ENCODE measurements at places on chromosomes 2 and 18. TPM values are rescaled to one million over a fixed set of nuclear protein-coding genes. Genes with fewer than 3 reads are reported as not detected.

DNA sequence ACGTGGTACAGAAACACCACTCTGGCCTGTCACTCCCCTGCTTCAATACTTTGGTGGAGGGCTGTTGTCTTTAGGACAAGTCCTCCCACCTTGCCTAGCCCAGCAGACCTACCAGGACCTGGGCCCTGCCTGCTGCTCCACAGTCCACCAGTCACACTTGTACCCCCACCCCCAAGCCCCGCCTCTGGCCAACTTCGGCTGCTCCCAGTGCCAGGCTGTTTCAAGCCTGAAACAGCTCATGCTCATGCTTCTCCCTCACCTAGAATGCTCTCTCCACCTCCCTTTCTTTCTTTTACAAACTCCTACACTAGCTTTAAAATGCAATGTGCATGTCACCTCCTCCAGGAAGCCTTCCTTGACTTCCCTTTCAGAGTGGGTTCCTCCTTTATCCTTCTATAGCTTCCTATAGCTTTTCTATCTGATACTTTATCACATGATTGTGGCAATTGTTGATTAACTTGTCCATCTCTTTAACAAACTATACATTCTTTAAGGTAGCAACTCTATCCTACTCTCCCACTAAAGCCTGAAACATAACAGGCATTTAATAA is 4.8 kb upstream of the OXER1 start:
- no peak overlapping the region for H3K4me3 ChIP-seq
- H3K4me1 ChIP-seq: no peaks in the 10 kb centered on the region
- H3K27ac ChIP-seq: no peak overlapping the region
- H3K27me3 ChIP-seq: no peaks in the 10 kb centered on the region
- H3K36me3 ChIP-seq: no peaks in the 10 kb centered on the region

GRCh38 chr18:37783771-37784170 is 218.2 kb upstream of the CELF4 start:
- no peak for DNase-seq
- no peaks in the 10 kb centered on the region for H3K27me3 ChIP-seq
- H3K27ac ChIP-seq: no peak overlapping the region
- no peaks in the 10 kb centered on the region for H3K36me3 ChIP-seq

DNA sequence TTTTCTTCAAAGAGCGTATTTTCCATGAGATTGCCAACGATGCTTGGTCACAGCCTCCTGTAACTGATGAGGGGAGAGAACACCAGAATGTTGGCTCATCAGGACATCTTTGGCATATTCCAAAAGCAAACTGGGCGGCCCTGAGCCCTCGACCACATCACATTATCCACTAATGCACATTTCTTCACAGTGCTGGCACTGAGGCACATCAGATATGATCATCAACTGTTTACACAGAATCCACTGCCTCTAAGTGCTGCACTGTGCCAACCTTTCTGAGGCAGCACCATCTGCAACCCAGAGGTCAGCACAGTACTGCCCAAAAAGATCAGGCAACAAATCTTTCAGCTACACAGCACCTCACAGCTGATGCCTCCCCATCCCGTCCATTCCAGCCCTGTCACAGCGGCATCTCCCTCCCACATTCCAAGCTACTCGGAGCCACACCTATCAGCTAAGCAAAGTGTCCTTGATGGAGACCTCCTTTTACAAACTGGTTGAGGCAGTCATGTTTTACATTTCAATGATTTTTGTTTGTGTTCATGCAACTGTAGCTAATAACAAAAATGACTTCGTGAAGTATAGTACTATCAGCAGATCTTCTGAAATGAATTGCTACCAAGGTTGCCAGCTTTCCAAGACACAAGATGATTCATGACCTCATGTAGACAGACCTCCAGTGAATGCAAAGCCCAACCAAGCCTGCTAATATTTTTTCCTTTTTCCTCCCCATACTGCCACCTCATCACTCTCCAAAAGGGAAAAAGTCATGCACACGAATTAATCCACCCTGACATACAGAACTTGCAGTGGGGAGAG is 32.3 kb downstream of the MYO5B start:
- no peaks in the 10 kb centered on the region for H3K36me3 ChIP-seq
- no peak overlapping the region for H3K4me3 ChIP-seq

DNA sequence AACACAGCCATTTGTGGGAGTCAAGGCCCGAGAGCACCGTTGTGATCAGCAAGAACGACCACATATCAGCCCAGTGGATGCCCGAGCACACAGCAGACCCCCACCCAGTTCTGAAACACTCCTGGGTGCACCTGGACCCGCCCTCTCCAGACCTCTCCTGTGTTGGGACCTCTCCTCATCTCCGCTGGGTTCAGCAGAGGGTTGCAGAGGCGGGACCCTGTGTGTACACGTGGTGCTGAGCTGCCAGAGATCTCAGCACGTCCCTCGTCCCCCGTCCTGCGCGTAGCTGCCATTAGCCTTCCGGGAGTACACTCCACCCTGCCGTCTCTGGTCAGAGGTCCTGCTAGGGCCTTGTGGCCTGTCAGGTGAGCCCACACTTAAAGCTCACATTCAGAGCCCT is 51.7 kb downstream of the ADI1 start:
- no peak overlapping the region for H3K4me3 ChIP-seq
- H3K36me3 ChIP-seq: peaks cover 61% of the 10 kb centered on the region
- H3K4me1 ChIP-seq: peaks cover 26% of the 10 kb centered on the region
- H3K27ac ChIP-seq: no peak overlapping the region
- DNase-seq: no peak
- H3K27me3 ChIP-seq: no peaks in the 10 kb centered on the region

- DNase-seq: no peak
- no peaks in the 10 kb centered on the region for H3K27me3 ChIP-seq
- no peak overlapping the region for H3K27ac ChIP-seq
- no peaks in the 10 kb centered on the region for H3K36me3 ChIP-seq
- H3K4me1 ChIP-seq: no peaks in the 10 kb centered on the region
Observed at GRCh38 chr18:31710826-31711225, 26.4 kb upstream of the B4GALT6 start.

- no peaks in the 10 kb centered on the region for H3K36me3 ChIP-seq
- H3K27ac ChIP-seq: no peak overlapping the region
- no peak for DNase-seq
- no peak overlapping the region for H3K4me3 ChIP-seq
- H3K4me1 ChIP-seq: peaks cover 32% of the 10 kb centered on the region
- H3K27me3 ChIP-seq: no peaks in the 10 kb centered on the region
Observed at GRCh38 chr2:73979021-73979420, 5.7 kb upstream of the TET3 start.

Gene SLC4A3
- 484 TPM for total RNA-seq

DNA sequence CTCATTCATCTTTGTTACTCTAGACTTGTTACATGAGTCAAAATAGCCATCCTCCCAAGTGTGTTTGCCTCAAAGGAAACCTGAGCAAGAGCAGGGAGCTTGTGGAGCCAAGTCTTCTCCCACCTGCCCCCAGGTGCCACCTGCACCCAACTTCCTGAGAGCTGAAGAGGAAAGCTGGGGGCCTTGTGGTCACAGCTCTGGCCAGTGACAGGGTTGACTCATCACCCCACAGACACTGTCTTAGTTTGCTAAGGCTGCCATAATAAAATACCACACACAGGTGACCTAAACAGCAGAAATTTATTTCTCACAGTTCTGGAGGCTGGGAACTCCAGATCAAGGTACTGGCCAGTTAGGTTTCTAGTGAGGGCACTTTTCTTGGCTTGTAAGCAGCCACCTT is 99.6 kb downstream of the TPGS2 start:
- peaks cover 15% of the 10 kb centered on the region for H3K36me3 ChIP-seq
- DNase-seq: no peak
- H3K27me3 ChIP-seq: no peaks in the 10 kb centered on the region
- no peak overlapping the region for H3K4me3 ChIP-seq
- H3K27ac ChIP-seq: no peak overlapping the region

DNA sequence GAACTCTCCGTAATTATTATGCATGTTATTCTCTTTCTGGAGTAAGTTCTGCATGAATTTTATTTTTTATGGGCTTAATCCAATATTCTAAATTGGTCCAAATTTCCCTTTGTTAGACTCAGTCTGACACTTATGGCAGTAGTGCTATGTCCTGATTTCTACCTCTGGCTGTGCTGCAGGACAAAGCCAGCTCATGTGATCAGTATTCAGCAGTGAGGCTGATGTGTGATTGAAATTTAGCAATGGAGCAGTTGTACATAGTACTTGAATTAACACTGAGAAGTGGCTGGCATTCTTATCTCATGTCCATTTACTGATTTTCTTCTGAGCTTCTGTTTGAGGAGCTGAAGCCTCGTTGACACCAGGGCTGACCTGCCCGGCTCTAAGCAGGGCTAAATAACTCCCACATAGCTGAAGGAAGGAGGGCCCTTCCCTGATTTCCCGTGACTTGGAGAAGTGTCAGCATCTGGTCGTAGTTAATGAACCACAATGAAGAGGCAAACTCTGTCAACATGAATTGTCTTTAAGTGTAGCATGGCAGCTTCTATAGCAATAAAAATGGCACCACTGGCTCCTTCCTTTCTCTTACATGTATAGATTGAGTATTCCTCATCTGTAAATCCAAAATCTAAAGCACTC is 159.0 kb upstream of the RASGRP3 start:
- H3K4me3 ChIP-seq: no peak overlapping the region
- no peaks in the 10 kb centered on the region for H3K27me3 ChIP-seq
- peak overlapping the region; percentile 20 for H3K27ac ChIP-seq
- no peak for DNase-seq

DNA sequence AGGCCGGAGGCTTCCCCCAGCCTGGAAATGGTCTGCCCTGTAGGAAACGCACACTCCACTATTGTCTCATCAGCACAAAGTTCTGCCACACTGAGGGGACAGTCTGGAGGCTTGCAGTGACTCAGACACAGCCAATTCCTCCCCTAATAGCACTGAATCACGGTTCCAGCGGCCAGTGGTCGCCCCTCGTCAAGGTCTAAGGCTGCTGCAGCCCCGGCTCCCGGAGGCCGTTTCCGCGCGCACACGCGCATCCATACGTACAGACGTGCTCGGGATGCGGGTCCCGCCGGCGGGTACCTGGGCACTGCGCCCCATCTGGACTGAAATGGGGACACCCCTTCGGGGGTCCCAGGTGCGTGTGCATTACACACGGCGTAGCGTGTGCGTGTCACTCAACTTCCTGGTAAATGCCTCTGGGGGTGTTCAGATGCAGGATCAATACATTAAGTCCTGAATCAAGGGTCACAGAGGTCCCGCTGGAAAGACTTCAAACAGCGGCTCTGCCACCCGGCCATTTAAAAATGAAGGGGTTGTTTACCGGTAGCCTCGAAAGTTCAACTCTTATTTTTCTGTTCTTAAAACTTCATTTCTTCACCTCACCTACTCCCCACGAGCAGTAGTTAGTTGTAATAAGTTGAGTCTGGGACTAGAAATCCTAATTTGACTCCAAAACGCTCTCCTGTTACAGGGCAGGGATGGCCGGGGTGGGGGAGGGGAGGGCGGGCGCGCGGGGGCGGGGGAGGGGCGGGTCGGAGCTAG is 572 bp upstream of the ZNF516 start:
- H3K4me1 ChIP-seq: peaks cover 12% of the 10 kb centered on the region
- peak overlapping the region; percentile 44 for H3K27ac ChIP-seq
- H3K4me3 ChIP-seq: peak overlapping the region; percentile 85
- DNase-seq: peak; percentile 47
- no peaks in the 10 kb centered on the region for H3K27me3 ChIP-seq

Gene PROKR1
- not detected for total RNA-seq

GRCh38 chr2:232960862-232961261 is 52.2 kb downstream of the NGEF start:
- no peaks in the 10 kb centered on the region for H3K27me3 ChIP-seq
- H3K36me3 ChIP-seq: no peaks in the 10 kb centered on the region
- no peaks in the 10 kb centered on the region for H3K4me1 ChIP-seq
- H3K4me3 ChIP-seq: no peak overlapping the region
- DNase-seq: no peak

Gene IL18RAP
- 0.22 TPM for total RNA-seq

GRCh38 chr2:51953931-51954330 is 922.0 kb upstream of the NRXN1 start:
- no peaks in the 10 kb centered on the region for H3K4me1 ChIP-seq
- no peak overlapping the region for H3K4me3 ChIP-seq
- no peak overlapping the region for H3K27ac ChIP-seq
- no peaks in the 10 kb centered on the region for H3K36me3 ChIP-seq
- no peaks in the 10 kb centered on the region for H3K27me3 ChIP-seq

DNA sequence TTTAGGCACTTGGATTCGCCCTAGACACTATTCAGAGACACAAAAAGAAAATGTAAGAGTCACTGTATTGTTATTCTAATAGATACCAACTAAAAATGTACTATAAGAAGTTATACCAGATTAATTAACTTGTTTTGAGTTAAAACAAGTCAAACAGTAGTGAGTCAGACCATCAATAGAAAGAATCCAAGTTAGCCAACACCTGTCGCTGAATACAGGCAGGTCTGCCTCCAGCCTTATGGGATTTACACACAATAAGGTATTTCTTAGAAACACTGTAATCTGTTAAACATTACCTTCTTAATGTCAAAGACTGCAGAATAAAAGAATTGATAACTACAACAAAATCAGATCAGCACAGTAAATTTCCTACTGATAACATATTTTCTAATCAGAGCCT is 181.4 kb downstream of the DYM start:
- DNase-seq: no peak
- H3K27ac ChIP-seq: no peak overlapping the region

- no peak overlapping the region for H3K4me3 ChIP-seq
- peaks cover under 1% of the 10 kb centered on the region for H3K27me3 ChIP-seq
- no peaks in the 10 kb centered on the region for H3K36me3 ChIP-seq
- peaks cover 9% of the 10 kb centered on the region for H3K4me1 ChIP-seq
- no peak overlapping the region for H3K27ac ChIP-seq
Observed at GRCh38 chr2:238861013-238861730, 13.3 kb downstream of the TWIST2 start.

DNA sequence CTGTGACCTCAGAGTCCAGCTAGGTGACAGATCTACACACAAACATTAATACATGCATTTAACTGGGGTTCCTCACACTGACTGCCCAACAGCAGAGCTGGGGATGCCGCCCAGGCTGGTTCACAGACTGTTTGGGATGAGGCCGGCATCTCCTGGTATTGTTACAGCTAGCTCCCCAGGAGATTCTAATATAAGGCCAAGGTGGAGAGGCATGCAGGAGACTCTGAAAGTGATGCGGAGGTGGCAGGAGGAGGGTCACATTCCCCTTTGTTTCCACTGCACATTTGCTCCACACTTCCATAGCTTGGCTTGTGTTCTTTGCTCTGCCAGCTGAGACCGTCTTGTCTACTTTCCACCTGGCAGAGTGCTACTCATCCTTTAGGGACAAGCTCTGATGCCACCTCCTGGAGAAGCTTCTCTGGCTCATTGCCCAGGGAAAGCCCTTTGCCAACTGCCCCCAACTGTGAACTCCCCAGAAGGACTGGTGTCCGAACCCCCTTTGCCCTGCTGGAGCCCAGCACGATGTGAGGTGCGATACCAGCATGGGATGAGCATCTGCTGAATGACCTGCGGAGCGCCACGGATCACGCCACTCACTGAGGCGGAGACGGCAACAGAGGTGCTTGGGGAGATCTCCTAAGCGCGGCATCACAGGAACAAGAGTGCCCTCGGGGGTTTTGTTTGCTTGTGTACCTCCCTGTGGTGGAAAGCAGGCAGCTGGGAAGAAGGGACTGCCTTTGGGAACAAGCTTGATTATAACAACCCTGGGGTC is 88.8 kb downstream of the UXS1 start:
- no peak overlapping the region for H3K4me3 ChIP-seq
- no peaks in the 10 kb centered on the region for H3K27me3 ChIP-seq
- no peak overlapping the region for H3K27ac ChIP-seq
- no peaks in the 10 kb centered on the region for H3K4me1 ChIP-seq

- H3K27me3 ChIP-seq: no peaks in the 10 kb centered on the region
- no peaks in the 10 kb centered on the region for H3K36me3 ChIP-seq
- H3K27ac ChIP-seq: no peak overlapping the region
- no peak overlapping the region for H3K4me3 ChIP-seq
- no peak for DNase-seq
Observed at GRCh38 chr2:70090706-70091334, 3.5 kb downstream of the PCBP1 start.

Gene DPP10
- total RNA-seq: not detected

Gene NT5C1B
- not detected for total RNA-seq

Gene PROM2
- total RNA-seq: 1.1 TPM

Data from heart left ventricle (tissue), 16 donors.